ENCODE measurements at places on chromosomes 6 and 20.

GRCh38 chr6:41958022-41958856 is 16.6 kb upstream of the CCND3 start:
- DNase-seq = peak; percentile 84

GRCh38 chr6:2990248-2990931 is 9.3 kb upstream of the NQO2 start:
- DNase-seq = peak; percentile 13

GRCh38 chr6:36718560-36718959 is 20.9 kb downstream of the RAB44 start:
- no peak for DNase-seq

- no peak for DNase-seq
Measured at GRCh38 chr6:88910922-88911778, 52.3 kb downstream of the RNGTT start.

- DNase-seq = no peak
Measured at GRCh38 chr6:146351018-146351417, 192.6 kb upstream of the RAB32 start.

DNA sequence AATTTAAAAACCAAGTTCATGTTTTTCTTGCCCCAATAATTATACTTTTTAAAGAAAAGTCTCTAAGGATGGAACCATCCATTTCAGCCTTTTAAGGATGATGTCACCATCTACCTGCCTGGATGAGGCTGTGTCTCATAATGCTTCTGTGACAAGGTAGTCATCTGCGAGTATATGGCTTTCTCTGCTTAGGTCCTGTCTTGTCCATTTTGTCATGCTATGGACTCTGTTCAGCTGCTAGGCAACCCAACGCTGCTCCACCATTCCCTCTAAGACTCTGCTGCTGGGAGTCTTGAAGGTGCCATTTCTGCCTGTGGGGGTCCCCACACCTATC is 459.8 kb upstream of the RUNX2 start:
- DNase-seq = no peak

- DNase-seq = no peak
Measured at GRCh38 chr6:1251198-1252155, 60.4 kb upstream of the FOXQ1 start.

DNA sequence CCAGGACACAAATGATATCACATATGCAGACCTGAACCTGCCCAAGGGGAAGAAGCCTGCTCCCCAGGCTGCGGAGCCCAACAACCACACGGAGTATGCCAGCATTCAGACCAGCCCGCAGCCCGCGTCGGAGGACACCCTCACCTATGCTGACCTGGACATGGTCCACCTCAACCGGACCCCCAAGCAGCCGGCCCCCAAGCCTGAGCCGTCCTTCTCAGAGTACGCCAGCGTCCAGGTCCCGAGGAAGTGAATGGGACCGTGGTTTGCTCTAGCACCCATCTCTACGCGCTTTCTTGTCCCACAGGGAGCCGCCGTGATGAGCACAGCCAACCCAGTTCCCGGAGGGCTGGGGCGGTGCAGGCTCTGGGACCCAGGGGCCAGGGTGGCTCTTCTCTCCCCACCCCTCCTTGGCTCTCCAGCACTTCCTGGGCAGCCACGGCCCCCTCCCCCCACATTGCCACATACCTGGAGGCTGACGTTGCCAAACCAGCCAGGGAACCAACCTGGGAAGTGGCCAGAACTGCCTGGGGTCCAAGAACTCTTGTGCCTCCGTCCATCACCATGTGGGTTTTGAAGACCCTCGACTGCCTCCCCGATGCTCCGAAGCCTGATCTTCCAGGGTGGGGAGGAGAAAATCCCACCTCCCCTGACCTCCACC is 42.2 kb downstream of the SIRPA start:
- DNase-seq = no peak

DNA sequence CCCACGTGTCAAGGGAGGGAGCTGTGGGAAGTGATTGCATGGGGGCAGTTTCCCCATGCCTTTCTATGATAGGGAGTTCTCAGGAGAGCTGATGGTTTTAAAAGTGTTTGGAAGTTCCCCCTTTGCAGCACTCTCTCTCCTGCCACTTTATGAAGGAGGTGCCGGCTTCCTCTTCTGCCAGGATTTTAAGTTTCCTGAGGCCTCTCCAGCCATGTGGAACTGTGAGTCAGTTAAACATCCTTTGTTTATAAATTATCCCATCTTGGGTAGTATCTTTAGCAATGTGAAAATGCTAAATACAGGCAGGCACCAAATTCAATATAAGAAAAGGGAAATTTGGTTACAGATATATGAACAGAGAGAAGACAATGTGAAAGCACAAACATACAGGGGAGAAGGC is 96.4 kb upstream of the EPHA7 start:
- DNase-seq = no peak

- peak; percentile 74 for DNase-seq
Measured at GRCh38 chr20:50913690-50914375, 17.4 kb downstream of the ADNP start.

DNA sequence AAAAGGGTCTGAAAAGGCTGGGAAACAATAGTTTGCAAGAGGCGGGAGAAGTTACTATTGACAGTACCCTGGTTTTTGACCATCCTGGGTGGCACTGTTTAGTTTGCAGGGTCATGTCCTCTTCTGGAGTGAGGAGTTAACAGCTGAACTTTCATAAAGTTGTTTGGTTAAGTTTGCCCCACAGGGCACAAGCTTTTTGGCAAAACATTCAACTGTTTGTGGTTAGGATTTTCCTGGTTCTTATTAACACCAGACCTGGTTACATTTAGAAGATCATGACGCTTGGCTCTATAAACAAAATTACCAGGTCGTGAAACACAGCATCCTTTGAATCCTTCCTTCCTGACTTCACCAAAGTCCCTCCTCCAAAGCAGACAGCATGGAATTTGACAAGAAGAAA is 106.1 kb downstream of the RIN2 start:
- no peak for DNase-seq

- no peak for DNase-seq
Measured at GRCh38 chr6:68197356-68197755, 437.7 kb upstream of the ADGRB3 start.

- no peak for DNase-seq
Measured at GRCh38 chr6:129381885-129382284, 328.1 kb downstream of the ARHGAP18 start.

DNA sequence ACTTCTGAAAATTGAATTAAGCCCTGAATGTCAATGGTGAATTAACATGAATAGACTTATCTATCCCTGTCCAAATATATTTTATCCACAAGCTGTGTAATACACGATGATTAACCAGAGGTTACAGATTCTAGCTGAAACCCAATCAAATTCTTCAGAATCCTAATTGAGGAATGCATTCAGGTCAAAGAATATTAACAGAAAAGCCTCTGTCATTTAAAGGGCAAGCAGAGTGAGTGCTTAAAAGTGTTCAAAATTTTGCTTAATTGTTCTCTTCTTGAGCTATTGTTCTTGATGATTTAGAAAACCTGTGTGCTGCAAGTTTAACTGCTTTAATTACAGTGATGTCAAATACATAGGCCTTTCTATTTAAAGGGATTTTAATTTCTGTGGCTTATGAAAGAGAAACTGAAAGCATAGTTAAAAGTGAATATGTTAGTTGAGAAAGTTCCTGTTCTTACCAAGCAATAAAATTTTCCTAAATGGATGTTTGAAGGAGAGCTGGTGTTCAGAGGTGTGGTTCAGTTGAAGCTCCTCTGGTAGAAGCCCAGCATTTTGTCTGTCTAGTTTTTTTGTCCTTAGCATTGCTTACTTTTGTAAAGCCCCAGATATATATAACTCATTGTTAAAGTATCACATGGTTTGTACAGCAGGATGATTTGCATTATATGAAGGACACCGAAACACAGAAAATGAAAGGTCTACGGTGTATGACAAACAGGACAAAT is 466.3 kb upstream of the PLCB4 start:
- DNase-seq = peak; percentile 3

DNA sequence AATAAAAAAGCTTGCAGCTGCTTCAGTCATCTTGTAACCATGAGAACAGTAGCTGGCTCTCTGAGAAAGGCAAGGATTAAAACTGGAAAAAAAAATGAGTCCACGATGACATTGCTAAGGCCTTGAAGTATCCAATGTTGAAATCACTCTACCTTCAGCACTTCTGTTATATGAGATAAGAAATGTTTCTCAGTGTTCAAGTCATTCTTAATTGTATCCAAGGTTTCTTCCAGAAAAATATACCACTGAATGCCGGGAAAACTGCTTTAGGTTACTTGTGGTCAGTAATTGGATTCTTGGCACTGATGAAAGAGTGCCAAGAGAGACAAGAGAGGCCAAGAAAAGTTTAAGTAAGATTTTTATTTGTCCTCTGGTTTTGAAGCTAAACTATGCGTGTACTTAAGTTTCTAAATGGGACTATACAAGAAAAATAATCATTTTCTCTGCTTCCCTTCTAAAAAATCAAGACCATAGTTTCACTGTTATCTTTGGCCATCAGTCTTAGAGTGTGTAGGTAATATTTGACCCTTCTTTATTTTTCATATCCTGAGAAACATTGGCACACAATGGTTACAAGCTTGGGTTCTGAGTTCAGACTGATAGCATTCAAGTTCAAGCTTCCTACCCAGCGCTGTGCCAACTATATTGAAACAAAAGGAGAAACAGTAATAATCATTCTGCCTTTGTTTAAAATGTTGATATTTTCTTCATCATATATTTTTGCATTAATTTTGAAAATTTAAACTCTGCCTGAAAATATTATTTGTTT is 84.6 kb downstream of the TRDN start:
- DNase-seq = no peak
